ENCODE measurements at places on chromosomes 4 and X.

DNA sequence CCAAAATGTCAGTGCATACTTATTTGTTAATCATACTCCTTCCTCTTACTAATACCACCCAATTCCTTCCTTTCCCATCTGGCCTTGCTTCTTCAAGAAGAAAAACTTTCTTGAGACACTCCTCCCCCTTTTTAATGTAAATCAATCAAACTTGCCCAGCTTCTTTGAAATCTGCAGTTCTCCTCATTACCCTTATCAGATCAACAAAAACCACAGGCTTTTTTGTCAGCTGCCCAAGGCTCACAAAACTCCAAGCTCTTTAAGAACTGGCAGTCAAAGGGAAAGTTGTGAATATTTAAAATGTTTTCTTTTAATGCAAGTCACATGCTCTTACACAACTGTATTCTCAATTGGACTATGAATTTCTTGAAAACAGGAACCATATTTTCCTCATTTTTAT lies 11.3 kb upstream of the MYOZ2 start:
- no peak for DNase-seq
- H3K27me3 ChIP-seq = no peaks in the 10 kb centered on the region
- no peaks in the 10 kb centered on the region for H3K36me3 ChIP-seq
- H3K27ac ChIP-seq = no peak overlapping the region

GRCh38 chr4:80709082-80709869 lies 321.2 kb upstream of the BMP3 start:
- DNase-seq = no peak
- H3K4me1 ChIP-seq = peaks cover 5% of the 10 kb centered on the region
- no peak overlapping the region for H3K27ac ChIP-seq
- H3K4me3 ChIP-seq = no peak overlapping the region
- H3K27me3 ChIP-seq = no peaks in the 10 kb centered on the region

DNA sequence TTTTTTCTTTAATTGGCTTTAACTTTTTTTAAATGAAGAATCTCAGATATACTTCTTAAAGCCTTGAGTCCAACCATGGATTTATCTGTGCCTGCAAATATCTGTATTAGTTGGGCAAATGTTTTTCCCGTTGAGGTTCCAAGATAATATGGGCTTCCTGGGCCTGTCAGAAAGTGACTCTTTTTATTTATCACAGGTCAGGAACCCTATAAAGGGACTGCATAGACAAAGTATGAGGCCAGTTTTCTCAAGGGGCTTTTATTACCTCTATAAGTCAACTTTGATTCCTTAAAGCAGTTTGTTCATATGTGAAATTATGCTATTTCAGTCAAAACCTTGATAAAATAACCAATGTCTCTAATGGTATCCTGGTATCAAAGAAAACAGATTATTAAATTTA lies 80.2 kb upstream of the BMP2K start:
- H3K27me3 ChIP-seq = no peaks in the 10 kb centered on the region
- H3K4me3 ChIP-seq = no peak overlapping the region
- H3K27ac ChIP-seq = no peak overlapping the region
- no peak for DNase-seq
- H3K4me1 ChIP-seq = no peaks in the 10 kb centered on the region

GRCh38 chr4:20043991-20044390 lies 207.7 kb upstream of the SLIT2 start:
- H3K27me3 ChIP-seq = no peaks in the 10 kb centered on the region
- no peak overlapping the region for H3K27ac ChIP-seq
- no peaks in the 10 kb centered on the region for H3K4me1 ChIP-seq

DNA sequence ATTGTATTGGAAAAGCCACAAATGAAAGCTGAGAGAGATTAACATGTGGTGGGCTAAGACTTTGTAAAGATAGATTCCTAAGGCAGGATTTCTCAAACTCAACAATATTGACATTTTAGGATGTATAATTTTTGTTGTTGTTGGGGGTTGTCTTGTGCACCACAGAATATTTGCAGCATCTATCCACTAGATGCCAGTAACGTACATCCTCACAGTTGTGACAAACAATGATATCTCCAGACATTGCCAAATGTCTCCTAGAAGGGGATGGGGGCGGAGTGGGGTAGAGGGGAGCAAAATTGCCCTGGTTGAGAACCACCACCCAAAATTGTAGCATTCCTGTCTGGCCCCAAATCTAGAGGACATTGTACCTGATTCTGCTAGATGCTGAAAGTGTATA lies 14.7 kb upstream of the CBR4 start:
- H3K4me3 ChIP-seq = no peak overlapping the region
- DNase-seq = no peak
- no peaks in the 10 kb centered on the region for H3K4me1 ChIP-seq

DNA sequence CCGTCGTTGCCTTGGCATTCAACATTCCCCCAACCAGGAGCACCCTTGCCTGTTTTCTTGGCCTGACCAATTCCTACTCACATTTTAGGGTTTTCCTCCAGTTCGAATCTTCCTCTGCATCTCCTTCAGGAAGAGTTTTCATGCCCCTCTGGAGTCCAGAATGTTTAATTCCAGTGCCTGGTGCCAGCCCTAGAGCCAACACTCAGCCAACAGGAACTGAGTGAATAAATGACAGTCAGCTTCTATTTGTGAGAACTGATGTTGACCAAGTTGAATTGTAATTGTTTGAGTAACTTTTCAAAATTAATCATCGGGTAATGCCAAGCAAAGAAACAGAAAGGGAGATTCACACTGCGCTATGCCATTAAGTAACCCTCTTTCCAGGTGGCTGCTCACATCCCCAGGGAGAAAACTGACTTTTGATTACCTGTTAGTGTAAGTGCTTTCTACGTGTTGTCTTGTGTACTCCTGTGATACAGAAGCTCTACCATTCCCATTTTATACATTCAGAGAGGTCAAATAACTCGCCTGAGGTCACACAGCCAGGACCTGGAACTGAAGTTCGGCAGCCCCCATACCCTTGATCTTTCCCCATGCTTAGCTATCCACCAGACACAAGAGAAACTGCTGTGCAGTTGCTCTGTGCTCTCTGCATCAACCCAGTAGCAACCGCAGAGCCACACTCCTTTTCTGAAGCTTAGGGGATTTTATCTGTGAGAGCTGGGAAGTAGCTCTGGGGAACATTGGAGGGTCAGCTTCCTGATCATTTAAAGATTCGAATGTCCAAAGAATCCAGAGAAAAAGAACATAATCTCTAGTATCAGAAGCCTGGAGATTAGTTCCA lies 19.0 kb upstream of the SLC2A9 start:
- H3K4me3 ChIP-seq = no peak overlapping the region
- no peaks in the 10 kb centered on the region for H3K36me3 ChIP-seq
- H3K27me3 ChIP-seq = no peaks in the 10 kb centered on the region
- H3K4me1 ChIP-seq = no peaks in the 10 kb centered on the region
- H3K27ac ChIP-seq = no peak overlapping the region
- DNase-seq = no peak

DNA sequence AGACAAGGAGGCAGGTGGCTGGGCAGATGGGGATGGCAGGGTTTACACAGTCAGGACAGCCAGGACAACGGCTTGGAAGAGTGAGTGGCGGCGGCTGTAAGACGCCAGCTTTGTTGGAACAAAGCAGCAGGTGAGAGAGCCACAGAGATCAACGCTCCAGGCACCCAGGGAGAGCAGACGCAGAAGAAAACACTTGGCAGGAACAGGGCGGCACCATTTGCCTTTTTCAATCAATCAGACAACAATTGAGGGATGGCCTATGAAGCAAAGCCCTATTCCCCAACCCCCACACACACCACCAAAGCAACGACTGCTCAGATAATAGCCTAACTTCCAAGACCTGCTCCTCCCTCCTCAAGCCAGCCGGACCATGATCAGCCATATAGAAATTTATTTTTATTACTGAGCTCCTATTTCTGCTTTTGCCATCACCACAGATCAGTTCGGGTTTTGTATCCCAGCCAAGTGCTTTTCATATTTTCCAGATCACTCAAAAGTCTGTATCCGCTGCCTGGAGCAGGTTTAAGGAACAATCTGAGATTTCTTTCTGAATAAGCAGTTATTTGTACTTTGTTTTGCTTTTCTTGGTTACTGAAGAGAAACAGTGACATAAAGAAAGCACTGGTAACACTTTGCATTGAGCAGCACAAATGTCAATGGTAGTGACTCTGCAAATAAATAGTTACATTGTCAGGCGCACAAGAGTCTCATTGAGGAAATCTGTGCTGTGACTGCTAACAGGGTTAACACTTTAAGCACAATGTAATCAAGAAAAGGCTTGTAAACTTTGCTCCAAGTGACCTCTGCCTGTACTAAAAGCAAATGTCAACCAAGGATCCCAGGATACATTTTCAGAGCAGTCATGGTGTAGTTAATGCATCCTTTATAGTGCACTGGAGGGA lies 81.8 kb upstream of the RBPJ start:
- H3K36me3 ChIP-seq = no peaks in the 10 kb centered on the region
- no peak for DNase-seq
- no peak overlapping the region for H3K27ac ChIP-seq

DNA sequence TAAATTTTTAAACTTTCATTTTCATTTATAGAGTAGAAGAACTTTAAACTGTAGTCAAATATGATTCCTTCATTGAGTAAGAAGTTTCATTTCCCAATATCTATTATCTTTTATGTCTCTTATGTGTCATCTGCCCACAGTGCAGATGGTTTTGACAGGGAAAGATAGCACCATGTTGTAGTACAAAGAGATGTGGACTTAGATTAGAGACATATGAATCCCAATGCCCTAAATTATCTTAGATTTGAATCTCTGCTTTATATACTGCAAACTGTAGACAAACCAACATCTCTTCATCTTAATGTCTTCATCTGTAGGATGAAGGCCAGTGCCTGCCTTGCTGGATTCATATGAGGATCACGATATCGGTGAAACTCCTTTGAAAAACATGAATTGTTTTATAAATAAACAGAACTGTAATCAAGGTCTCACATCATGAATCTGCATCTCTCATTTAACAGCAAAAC lies 217.5 kb downstream of the BANK1 start:
- no peak overlapping the region for H3K27ac ChIP-seq
- no peaks in the 10 kb centered on the region for H3K4me1 ChIP-seq
- no peaks in the 10 kb centered on the region for H3K27me3 ChIP-seq

GRCh38 chr4:174429701-174430410 lies 92.4 kb downstream of the HPGD start:
- DNase-seq = no peak
- H3K4me3 ChIP-seq = no peak overlapping the region
- no peaks in the 10 kb centered on the region for H3K4me1 ChIP-seq
- H3K27ac ChIP-seq = no peak overlapping the region
- H3K36me3 ChIP-seq = no peaks in the 10 kb centered on the region
- no peaks in the 10 kb centered on the region for H3K27me3 ChIP-seq

DNA sequence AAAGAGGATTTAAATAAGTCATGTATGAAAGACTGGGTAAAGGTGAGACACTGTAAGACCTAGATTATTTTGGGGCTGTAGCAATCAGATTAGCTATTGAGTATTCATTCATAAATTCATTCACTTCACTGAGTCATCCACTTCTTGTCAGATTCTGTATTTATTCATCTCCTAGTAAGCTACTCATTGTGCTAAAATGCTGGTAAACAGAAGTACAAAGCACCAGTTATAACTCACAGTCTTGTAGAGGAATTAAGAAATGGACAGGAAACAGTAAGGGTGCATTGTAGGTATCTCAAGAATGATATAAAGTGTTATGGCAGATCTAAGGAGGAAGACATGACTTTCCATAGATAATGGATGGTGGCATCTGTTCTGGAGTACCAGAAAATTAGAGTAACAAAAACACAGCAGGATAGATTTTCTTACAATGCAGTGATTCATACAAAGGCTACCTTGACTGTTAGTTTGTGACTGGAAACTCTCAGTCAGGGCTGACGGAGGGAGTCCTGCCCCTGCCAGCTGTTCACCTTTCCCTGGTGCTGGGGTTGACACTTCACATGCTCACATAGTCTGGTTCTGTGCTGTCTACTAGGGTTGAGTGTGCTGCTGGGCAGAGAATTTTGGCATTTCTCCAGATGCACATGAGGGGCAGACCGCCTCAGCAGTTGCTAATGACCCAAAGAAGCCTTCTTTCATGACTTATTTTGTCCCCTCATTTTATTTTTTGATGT lies 26.5 kb upstream of the HAND2 start:
- no peaks in the 10 kb centered on the region for H3K4me1 ChIP-seq
- H3K4me3 ChIP-seq = no peak overlapping the region
- H3K36me3 ChIP-seq = no peaks in the 10 kb centered on the region
- no peak overlapping the region for H3K27ac ChIP-seq

- H3K4me1 ChIP-seq = no peaks in the 10 kb centered on the region
- H3K36me3 ChIP-seq = peaks cover 6% of the 10 kb centered on the region
- H3K27ac ChIP-seq = no peak overlapping the region
- DNase-seq = no peak
- no peaks in the 10 kb centered on the region for H3K27me3 ChIP-seq
Measured at GRCh38 chrX:49030283-49030682, 12.9 kb downstream of the TFE3 start.

DNA sequence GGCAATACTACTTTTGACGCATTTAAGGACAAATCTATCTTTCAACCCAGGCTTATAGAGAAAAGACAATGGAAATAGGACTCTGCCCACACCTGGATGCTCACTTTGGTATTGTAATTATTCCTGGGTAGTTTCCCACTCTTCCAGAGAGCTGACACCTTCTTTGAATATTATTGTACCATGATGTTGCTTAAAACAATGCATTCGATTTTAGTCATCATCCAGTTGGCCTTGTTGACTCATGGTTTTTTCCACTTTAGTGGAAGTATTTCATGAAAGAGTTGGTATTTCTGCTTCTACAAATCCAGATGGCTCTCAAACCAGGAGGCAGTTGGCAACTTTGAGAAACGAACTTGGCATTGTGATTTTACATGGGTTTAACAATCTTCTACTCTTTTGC lies 124.2 kb downstream of the ENOX2 start:
- no peak overlapping the region for H3K4me3 ChIP-seq
- no peaks in the 10 kb centered on the region for H3K27me3 ChIP-seq
- DNase-seq = no peak
- no peaks in the 10 kb centered on the region for H3K4me1 ChIP-seq

DNA sequence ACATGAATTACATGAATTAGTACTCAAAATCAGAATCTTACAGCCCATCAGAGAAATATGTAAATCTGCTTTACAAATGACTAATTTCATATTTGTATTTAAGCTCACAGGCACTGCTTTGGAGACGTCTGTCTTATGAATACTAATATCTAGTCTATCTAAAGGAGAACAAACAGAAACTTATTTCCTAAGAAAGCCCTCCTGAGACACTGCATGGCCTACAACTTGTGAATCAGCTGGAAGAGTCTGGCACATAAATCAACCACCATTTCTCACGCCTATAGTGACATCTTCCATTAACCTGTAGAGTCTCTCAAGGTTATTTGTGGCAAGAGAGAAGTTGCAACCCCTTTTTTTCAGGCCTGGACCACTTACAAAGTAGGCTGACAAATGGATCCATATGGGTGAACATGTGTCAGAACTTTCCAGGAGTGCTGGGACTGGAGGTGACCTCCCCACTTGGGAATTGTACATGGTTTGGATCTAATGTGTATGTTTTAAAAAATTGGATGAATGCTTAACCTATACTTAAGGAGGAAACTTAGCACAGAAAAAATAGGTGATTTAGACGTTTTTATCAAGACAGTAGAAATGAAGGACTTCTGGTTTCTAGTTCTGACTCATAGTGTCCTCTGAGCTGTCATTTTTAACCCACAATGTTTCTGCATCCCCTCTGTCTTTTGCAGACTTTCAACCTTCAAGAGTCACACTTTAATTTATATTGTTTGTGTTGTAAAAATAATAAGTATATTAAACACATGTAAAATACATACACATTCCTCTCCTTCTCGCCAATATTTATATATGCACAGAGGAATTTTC lies 83.2 kb upstream of the ARHGAP24 start:
- H3K27me3 ChIP-seq = no peaks in the 10 kb centered on the region
- no peaks in the 10 kb centered on the region for H3K36me3 ChIP-seq
- no peak overlapping the region for H3K27ac ChIP-seq
- no peak overlapping the region for H3K4me3 ChIP-seq
- no peak for DNase-seq
- no peaks in the 10 kb centered on the region for H3K4me1 ChIP-seq

Data from CD8-positive, alpha-beta memory T cell (primary cell).